ENCODE measurements at places on chromosomes 2 and 18.

DNA sequence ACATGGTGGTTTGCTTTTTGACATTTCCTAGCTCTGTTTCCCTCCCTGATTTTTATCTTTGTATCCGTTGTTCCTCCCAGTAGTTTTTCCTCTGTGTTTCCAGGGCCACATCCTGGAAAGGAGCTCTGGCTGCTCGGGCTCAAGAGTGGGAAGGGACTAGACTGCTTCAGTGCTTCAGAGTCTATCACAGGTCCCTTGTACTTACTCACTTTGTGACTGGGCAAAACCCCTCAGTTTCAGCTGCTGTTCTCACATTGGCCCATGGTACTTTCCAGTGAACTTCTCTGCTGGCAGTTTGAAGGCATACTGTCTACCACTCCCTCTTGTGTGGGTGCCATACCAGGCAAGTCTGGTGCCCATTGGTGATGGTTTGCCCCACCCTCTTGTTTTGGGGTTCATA is 7.5 kb upstream of the STAMBP start:
- DNase-seq, result no peak

DNA sequence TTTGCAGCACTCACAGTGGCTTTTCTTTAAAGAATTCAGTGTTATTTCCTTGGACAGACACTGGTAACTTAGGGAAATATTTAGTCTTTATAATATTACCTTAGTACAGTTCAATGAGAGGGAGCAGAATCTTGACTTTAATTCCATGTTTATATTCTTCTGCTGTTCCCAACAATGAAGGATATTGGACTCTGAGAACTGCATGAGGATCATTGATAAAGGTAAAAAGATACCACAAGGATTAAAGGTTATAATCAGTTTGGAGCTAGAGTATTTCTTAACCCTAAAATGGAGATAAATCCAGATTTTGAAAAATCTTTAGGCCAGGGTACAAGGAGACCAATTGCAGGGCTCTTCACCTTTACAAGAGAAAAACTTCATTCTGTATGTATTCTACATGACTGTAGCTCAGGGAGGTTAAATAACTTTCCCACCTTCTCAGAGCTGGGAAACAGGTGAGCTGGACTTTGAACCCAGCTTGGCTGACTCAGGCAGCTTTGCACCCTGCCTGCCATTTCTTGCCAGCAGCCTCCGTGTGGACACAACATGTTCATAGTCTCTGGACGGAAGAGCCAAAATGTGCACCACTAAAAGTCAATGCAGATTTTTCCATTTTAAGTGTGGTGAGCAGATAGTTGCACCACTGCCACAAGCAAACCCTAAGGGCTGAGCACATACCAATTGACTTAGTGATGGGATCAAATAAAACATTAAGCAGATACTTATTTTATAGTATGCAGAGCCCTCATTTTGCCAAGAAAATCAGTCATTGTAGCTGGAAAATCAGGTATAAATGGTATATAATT is 26.7 kb downstream of the UPP2 start:
- no peak for DNase-seq

GRCh38 chr2:3288470-3289170 is 89.0 kb downstream of the EIPR1 start:
- DNase-seq, result no peak

DNA sequence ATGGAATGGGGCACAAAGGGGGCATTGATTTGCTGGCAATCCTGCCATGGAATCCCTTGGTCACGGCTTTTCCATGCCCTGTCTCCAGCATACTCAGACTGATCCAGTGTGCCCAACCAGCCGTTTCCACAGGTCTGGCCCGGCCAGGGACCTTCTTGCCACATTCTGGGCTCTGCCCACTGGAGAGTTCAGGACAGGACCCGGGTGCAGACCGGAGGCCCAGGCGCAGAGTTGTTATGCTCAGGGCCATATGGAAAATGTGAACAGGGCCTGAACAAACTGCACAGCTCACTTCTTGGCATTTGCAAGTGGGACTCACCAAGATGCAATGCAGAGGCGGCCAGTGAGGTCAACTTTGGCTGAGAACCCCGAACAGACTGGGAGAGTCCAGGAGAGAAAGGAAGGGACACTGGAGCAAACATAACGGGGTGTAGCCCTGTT is 15.6 kb upstream of the ASAP2 start:
- no peak for DNase-seq
